ENCODE measurements at places on chromosomes 5 and 9.

DNA sequence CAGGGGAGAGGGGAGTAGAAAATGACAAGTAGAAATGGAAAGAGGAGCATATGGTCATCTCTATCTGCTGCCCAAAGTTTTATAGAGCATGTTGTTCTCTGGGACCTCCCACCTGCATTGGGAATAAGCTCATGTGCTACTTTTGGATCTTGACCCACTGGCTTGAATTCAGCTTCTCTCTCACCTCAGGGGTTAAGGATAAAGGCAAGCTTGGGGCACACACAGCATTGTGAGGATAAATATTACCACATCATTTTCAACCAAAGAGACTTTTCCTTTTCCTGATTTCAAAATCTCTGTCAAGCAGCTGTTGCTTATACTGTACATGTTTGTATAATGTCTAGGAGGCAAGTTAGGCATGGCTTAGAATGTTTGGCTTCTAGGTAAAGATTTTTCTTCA is 16.6 kb downstream of the ATP10B start:
- DNase-seq = no peak

- DNase-seq = no peak
These were observed 1.8 kb downstream of the SLC6A18 start for GRCh38 chr5:1226839-1227581.

GRCh38 chr9:96554801-96555566 is 64.7 kb downstream of the CDC14B start:
- DNase-seq = no peak

DNA sequence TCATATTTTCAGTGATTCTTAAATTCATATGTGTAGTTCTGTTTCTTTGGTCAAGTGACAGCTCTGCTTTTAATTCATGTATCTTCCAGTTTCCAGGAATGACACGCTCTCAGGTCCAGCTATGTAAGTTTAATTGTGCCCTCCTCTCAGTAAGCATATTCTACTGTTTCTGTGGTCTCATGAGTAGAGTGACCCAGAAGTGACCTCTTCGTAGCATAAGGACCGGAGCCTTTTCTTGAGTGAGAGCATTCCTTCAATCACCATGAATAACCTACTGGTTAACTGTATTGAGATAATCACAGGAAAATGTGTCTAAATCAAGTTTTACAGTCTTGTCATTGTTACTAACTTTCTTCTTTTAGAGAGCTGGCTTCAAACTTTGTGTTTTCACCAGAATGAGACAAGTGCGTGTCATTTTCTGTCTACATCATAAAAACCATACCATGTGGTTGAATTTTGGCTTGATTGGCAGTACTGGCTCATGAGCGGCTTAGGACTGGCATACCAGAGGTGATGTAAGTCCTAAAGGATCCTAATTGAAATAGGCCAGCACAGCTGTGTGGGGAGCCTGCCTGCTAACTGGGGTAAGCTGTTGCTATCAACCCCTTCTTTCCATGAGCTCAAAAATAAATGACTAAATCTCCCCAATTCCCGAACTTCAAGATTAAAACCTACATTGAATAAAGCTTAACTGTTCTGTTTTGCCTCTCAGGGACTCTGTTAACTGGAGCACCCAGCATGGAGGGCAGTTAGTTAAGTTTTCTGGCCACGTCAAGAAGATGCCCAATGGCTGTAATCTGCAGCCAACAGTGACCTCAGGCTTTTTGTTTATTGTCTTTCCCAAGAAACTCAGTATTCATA is 4.8 kb downstream of the ADAMTSL1 start:
- DNase-seq = no peak

DNA sequence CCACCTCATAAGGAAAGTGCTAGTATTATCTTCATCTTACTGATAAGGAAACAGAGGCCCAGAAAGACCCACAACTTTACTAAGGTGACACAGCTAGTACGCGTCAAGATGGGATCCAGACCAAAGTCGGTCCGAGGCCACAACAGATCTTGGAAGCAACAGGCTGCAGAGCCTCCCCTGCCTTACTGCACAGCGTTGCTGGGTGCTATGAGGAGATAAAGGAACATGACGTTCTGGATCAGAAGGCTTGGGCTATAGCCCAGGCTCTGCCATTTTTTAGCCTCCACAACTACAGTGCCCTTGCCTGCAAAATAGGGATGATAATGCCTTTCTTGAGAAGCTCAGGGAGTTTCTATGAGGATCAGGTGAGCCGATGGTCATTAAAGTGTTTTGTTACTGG is 144.1 kb downstream of the NMUR2 start:
- no peak for DNase-seq

DNA sequence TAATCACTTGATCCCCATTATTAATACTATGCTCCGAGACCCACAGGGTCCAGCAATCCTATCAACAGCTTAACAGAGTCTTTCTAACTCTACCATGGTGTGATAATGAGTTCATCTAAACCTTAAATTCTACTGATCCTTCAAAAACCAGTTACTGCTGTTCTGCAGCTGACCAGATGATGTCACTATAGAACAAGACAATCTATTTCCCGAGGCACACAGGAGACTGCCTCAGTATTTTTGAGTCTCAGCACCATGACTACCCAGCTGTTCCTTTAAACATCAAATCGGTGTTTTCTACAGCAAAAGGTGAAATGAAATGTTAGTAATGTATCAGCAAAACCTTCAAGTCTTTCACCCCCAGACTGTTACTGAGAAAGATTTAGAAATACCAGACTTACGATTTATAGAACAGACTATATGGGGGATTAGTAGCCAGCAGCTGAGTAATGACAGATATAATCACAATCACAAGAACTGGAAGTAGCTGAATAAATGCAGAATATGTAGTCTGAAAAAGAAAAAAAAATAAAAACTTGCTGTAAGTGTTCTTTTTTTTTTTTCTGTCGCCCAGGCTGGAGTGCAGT is 16.9 kb downstream of the DNAJC18 start:
- DNase-seq = peak; percentile 43

GRCh38 chr5:57655228-57655627 is 172.6 kb upstream of the ACTBL2 start:
- no peak for DNase-seq

DNA sequence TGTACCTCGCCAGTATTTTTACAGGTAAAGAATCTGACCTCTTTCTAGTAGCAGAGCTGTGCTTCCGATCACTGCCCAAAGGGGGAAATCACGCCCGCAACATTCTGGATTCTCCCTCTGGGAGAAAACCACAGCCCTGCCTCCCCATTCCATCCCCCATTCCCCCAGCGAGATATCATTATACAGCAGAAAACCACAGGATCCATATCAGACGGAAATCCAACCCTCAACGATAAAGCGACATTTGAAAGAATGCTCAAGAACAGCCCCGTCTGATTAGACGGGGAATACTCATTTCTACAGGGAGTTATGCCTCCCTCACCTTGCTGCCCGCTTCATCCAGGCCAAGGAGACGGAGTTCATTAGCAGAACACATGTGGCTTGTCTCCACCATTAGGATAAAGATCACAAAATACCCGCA is 172.8 kb downstream of the COL23A1 start:
- no peak for DNase-seq

DNA sequence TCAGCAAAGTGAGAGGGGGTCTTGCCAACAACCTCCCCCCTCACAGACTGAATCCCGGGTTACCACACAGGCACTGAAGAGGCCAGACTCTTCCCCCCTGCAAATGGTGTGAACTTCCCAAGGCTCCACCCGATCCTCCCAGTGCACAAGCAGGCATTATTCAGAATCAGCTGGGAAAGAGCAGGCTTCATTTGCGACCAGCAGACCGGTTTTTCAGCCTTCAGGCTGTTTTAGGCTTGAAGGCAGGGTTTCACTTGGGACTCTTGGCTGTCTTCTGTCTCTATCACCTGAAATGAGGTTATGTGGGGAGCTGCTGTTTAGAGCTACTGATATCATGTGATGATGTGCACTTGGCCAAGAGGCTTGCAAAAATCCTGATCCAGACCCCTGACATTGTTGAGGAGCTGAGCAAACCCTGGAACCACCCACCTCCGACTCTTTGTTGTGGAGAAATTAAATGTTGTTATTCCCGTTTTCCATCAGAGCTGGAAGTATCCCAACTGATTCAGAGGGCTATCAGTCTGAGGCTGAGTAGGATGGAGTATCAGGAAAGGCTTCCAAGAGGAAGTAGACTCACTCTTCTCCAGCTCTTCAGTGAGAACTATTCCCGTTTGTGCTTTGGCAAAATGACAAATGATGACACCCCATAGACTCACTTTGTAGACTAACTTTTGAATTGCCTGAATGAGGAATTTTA is 63.3 kb upstream of the ZFR start:
- no peak for DNase-seq

DNA sequence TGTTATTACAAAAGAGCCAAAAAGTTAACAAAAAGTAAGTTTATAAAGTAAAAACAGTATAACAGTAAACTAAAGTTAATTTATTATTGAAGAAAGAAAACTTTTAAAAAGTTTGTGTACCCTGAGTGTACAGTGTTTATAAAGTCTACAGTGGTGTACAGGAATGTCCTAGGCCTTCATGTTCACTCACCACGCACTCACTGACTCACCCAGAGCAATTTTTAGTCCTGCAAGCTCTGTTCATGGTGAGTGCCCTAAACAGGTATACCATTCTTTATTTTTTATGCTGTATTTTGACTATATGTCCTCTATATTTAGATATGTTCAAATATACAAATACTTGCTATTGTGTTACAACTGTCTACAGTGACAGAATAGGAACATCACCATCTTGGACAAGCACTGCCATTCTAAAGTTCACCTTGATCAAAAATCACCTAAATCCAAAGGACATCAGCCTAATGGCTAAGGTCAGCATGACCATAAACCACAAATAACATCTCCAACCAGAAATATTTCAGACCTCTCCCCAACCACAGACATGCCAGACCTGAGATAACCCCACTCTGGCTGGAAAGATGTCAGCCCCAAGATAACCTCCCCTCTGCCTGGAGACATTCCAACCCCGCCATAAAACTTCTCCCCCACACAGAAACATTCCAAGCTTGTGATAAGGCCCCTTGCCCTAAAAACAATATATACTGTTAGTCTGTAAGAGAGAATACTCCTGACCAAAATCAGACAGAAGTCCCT is 56.1 kb downstream of the AGXT2 start:
- no peak for DNase-seq

GRCh38 chr5:27494887-27495286 is 456.5 kb upstream of the CDH9 start:
- DNase-seq = no peak

DNA sequence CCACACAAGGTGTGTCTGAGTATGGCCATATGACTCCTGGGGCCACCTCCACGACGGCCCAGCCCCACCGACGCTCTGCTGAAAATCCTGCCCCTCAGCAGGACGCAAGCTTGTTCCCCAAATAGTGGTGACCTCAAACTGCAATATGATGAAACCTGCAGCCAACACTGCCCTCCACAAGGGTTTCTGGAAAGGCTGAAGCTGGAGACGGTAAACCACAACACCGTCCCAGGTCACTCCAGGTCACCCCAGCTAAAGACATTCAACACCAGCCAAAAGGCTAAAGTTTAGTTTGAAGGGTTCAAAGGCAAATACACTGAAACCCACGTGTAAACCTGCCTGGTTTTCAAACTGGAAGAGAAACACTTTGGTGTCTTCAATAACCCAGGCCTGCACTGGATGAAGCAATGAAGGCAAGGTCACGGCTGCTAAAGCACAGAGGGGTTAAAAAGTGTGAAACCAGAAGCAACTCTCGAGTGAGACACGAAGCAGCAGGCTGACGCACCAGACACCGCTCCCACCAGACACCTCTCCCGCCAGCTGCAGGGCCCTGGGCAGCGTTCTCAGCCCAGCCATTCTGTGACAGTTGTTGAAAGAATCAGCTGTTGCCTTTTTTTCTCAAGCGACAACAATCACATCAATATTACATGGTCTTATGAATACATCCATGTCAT is 1.8 kb upstream of the LHX3 start:
- DNase-seq = no peak

- no peak for DNase-seq
These were observed 91.8 kb downstream of the GLIS3 start for GRCh38 chr9:4207881-4208615.

GRCh38 chr9:83959061-83959460 is 21.0 kb downstream of the HNRNPK start:
- no peak for DNase-seq

DNA sequence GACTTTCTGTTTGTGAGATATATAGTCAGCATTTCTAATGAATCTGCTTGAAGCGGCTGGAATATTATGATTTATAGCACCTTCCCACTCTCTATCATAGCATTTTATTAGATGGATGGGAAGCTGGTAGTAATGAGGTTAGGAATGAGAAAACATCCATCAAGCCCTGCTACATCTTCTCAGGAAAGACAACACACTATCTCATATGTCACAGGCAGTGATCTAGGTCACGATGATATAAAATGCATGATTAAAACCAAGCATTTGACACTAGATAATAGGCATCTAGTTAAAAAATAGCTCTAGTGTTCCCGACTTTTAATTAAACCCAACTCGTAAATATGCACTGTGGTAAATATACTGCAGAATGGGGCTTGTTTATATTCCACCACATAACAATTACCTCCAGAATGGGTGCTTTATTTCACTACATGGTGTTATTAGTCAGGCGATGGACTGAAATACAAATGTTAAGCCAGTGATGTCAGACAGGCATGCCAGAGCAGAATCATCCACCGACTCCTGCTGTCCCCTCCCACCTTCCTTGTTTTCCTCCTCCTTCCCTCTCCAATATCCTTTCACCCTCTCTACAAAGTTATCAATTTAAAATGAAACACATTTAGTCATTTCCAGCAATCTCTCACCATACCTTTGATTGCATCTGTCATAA is 286.8 kb downstream of the SPATA31D1 start:
- DNase-seq = no peak

DNA sequence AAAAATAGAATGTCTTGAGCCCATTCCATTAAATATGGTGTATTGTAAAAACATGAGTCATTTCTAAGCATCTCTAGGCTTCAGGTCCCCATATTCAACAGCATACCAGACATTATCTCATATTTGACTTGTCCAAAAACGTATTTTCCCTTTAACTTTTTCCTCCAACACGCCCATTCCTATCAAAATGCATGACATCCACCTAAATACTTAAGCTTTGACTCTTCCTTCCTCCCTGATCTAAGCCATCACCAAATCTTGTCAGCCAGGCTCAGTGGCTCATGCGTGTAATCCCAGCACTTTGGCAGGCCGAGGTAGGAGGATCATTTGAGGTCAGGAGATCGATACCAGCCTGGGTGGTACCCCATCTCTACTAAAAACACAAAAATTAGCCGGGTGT is 23.9 kb downstream of the VCP start:
- DNase-seq = no peak
